ENCODE measurements at places on chromosomes 5 and 9.

DNA sequence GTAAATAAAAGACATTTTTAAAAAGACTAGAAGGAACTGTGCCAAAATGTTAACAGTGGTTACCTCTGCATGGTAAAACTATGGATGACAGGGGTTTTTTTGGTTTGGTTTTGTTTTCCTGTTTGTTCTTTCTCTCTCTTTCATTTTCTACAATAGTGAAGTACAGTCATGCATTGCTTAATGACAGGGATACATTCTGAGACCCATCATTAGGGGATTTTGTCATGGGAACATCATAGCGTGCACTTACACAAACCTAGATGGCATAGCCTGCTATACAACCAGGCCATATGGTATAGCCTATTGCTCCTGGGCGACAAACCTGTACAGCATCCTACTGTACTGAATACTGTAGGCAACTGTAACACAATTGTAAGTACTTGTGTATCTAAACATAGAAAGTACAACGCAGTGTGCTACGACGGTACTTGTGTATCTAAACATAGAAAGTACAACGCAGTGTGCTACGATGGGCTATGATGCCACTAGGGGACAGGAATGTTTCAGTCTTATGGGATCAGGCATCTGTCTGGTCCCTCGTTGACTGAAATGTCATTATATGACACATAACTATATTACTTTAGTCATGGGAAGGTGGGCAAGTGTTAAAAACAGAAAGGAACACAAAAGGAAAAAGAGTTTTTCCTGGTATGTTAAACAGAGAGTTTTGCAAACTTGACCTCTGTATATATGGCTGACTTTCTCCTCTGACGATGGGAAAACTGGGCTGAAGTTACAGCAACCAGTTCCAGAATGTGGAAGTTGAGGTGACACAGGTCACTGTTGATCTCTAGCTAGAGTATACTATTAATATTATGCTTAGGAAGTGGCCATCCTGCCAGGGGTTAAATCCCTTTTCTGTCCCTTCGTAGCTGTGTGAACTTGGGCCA lies 7.4 kb upstream of the ADAM19 start:
- no peak for DNase-seq

DNA sequence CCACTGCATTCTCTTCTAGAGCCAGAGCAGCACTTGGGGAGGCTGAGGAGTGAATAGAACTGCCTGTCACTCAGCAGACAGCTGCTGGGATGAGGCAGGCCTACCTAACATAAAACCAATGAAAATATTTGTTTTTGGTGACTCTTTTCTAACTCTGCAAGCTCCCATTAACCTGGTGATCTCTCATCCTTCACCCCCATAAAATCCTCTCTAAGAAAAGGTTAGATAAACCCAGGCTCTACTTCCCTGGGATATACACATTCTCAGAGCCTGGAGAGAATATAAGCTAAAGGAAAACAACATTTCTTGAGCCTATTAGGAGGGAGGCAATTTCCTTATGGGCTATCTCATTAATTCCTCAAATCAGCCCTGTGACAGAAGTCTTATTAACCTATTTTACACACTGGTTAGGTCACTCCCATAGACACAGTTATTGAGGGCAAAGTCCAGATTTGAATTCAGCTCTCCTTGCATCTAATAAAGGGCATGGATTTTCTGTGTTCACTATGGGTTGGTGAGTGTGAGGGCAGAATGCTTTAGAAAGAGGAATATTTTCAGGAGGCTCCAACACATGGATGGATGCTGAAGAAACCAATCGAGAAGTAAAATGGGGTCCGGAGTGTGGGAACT lies 492.9 kb downstream of the CCDC171 start:
- DNase-seq, result no peak

DNA sequence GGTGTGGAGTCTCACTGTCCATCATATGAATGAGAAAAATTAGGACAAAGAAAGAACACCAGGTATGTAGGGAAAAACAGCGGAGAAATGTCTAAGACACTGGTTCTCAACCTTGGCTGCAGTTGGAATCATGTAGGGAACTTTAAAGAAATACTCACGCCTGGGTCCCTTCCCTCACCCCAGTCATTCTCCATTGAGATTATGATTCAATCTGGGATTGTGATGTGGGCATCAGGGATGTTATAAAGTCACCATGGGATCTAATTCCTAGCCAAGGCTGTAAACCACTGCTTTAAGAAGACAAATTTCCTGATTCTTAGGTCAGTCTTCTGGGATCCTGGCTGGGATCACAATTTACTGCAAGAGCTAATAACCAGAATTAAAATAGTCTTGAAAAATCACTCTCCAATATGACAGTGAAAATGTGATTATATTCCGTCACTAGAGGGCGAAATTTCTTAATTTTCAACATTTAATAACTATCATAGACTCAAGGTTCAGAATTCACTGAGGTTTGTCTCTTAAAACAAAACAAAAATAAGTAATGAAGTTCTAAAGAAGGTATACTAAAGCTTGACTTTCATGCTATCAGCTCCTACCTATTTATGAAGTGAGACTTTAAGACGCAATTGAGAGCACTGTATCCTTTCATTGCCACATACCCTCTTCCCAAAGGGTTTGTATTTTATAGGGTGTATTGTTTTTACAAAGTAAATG lies 60.5 kb downstream of the GLDC start:
- no peak for DNase-seq

GRCh38 chr5:110760158-110760557 lies 21.4 kb downstream of the SLC25A46 start:
- no peak for DNase-seq

DNA sequence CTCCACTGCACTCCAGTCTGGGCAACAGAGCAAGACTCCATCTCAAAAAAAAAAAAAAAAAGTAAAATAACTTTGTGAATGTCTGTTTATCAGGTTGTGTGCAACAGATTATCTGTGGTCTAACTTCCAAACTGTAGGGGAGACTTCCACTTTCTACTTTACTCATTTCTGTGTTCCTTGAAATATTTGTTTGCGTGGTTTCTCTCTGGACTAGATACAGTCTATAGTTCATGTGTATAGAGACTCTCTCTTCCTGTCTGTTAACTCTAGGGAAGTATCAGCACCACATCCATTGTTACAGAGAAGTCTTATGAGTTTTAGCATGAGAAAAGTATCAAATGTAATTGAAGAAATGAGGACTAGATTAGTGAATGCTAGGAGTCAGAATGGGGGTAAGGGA lies 168.3 kb downstream of the LPAR1 start:
- DNase-seq, result no peak

DNA sequence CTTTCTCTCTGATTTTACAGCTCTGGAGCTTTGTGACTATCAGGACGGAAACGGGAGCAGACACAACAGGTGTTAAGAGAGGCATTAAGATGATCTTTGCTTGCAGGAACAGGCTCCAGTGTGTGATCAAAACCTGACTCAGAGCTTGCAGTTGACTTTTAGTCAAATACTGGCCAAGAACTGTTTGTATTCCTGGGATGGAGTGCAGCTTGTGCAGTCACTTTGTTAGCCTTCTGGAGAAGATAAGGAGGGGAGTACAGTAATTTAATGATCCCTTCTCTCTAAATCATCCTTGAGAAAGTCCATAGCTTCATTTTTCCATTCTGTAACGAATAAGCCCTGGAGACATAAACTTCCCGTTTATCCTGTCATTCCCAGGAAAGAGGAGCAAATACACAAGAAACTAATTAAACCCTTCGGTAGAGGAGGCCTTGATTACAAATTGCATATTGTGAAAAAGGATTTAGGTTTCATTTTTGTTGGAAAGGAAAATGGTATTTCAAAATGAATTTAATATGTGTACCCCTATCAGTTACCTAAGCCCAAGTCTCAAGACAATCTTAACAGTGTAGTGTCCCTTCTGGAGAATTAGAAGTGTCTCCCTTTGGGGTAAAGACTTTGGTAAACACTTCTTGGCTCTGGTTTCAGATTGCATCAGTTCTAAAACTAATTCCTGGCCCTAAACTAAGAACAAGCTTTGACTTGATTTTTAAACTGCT lies 3.1 kb upstream of the STOM start:
- peak; percentile 15 for DNase-seq

- no peak for DNase-seq
These were observed 22.1 kb downstream of the LCP2 start for GRCh38 chr5:170275376-170275994.

DNA sequence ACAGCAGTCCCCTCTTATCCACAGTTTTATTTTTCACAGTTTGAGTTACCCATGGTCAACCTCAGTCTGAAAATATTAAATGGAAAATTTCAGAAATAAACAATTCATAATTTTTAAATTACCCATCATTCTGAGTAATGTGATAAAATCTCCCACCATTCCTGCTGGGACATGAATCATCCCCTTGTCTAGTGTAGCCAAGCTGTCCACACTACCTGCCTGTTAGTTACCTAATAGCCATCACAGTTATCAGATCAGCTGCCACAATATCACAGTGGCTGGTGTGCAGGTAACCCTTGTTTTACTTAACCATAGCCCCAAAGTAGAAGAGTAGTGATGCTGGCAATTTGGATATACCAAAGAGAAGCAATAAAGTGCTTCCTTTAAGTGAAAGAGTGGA lies 10.7 kb downstream of the PLGRKT start:
- no peak for DNase-seq

GRCh38 chr5:178695556-178695955 lies 34.9 kb downstream of the ZNF354A start:
- DNase-seq, result no peak

DNA sequence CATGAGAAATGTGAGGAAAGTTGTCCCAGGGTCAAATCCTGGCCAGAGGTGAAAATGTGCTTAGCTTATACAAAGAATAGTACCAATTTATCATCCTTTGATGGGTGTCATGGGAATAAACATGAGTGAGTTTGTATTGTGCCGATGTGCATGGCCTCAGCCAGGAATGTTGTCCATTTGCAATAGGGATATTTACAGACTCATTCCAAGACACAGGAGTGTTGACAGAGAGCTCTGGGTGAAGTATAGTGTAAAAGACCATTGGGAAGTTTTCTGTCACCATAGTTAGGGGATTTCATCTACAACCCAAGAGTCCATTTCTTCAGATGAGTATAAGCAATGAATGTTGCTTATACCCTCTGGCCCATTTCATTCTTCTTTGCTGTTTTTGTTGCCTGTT lies 160.1 kb downstream of the DMAC1 start:
- DNase-seq, result no peak

- DNase-seq, result no peak
These were observed 9.3 kb upstream of the TEX48 start for GRCh38 chr9:114691046-114691955.

GRCh38 chr5:38453506-38453905 lies 102.9 kb downstream of the LIFR start:
- DNase-seq, result no peak

DNA sequence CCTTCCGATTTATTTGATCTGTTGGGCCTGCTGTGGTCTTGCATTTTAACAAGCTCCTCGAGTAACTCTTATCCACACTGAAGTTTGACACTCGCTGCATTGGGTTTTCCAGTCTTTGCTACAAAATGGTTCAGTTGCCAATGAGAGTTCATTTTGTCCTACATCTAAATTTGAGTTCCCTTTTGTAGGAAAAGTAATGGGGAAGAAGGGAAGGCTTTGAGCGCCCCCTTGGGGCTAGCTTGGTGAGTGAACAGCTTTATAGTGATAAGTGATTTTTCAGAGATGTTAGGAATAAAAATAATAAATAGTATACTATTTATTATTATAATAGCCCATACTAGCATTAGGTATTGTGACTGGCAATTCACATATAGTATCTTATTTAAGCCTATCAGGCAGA lies 89.9 kb upstream of the GNAQ start:
- DNase-seq, result no peak

GRCh38 chr9:9790216-9790872 lies 822.5 kb downstream of the PTPRD start:
- no peak for DNase-seq

GRCh38 chr5:17005107-17005828 lies 69.2 kb upstream of the MYO10 start:
- no peak for DNase-seq

DNA sequence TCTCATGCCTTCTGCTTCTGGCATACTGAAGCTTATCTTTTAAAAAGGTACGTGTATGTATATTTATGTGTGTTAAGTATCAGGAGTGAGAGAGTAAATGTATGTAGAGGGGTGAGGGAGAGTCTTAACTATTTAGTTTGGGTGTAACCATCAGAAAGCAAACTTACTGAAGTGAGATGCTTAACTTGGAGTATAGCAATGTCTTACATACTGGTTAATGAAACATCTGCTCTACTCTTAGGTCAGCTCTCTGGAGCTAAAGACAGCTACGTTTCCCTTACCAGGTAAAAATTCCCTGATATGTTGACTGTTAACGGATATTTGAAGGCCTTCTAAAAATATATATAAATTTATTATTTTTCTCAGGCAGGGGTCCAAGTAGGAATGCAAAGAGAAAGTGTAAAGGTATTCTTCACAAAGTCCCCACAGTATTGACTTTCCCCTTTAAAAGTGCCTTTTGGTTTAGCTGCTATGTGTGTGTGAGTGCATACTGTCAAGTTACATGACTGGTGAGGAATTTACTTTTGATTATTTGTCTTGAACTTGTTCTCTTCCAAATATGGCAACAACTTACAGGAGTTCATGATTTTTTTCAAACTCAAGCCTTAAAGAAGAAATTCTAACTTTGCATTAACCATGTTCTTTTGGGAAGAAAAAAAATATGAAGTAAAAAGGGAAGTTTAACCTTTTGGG lies 12.3 kb upstream of the C5orf24 start:
- no peak for DNase-seq

GRCh38 chr5:101271416-101271815 lies 368.3 kb upstream of the ST8SIA4 start:
- DNase-seq, result no peak

- DNase-seq, result no peak
These were observed 47.4 kb upstream of the GLDC start for GRCh38 chr9:6692881-6693361.

DNA sequence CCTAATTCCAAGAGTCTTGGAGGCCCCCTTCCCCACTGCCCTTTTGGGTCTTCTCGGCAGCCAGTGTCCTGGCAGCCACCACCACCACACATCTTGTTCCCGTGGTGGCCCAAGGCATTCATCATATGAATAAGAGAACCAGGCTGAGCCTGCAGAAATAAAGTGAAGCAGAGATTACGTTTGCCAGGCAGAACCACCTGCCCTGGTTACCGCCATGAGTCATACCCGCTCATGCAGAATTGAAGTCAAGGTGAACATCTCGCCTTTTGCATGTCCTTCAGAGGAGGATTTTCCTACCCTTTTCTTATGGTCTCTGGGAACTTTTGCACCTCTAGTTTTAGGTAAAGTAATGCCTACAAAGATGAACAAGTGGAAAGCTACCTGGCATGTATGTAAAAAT lies 119.5 kb upstream of the LMX1B start:
- no peak for DNase-seq

GRCh38 chr5:137487600-137487999 lies 11.5 kb downstream of the SPOCK1 start:
- DNase-seq, result no peak

DNA sequence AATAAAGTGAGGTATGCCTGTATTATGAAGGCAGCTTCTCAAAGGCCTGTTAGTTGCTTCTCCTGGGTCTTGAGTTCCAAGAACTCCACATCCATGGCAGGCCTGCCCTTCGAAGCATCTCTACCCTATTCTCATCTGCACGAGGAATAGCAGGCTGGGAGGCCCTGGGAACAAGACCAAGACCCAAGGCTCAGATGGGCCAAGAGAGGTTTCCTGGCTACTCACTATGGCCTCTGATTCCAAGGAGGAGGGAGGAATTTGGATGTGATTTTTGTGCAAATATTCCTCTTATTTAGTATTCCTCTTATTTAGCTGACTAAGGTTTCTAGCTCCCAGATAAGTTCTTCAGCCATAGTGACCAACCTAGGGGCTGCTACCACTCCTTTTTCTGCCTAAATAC lies 151.3 kb downstream of the SAXO1 start:
- DNase-seq, result no peak

All from HuH-7.5 (cell line).